CD8-positive, alpha-beta memory T cell (primary cell): ENCODE measurements at places on chromosomes 11 and 22. TPM values are rescaled to one million over a fixed set of nuclear protein-coding genes. Genes with fewer than 3 reads are reported as not detected.
A peak's percentile ranks its signal among the peaks of the same experiment; 100 is the strongest.

DNA sequence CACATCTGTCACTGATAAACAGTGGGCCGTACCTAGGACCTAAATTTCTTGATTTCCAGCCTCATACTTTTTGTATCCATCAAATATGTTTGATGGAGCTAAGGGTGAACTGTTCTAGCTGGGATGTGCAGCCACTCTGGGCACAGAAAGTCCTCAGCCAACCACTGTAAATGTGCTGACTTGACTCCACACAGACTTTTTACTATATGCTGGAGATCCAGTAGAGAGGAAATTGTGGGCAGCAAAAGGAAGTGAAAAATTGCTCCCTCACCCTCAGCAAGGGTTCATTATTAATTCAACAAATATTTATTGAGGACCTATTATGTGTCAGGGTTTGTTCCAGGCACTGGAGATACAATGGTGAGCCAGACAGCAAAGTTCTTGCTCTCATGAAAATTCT lies 54.2 kb upstream of the AMPD3 start:
- no peaks in the 10 kb centered on the region for H3K27me3 ChIP-seq

GRCh38 chr11:31804312-31805036 lies 6.6 kb downstream of the PAX6 start:
- peaks cover 18% of the 10 kb centered on the region for H3K4me1 ChIP-seq
- peak overlapping the region; percentile 0 for H3K4me3 ChIP-seq
- DNase-seq, result no peak
- no peaks in the 10 kb centered on the region for H3K36me3 ChIP-seq
- no peak overlapping the region for H3K27ac ChIP-seq

DNA sequence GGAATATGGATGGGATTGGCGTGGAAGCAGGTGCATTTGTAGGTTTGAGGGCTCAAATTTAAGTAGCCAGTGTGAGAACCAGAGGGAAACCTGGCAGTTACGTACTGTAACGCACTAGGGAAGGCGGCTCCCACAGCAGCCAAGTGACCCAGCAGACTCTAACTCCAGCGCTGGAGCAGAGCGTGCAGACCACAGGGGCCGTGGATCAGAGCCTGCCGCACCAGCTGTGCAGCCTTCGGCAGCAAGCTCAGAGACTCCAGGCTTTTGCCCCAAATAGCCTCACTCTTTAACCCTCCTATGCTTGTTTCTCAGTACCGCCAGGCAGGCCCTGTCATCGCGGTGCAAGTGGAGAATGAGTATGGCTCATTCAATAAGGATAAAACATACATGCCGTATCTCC lies 12.3 kb downstream of the GLB1L3 start:
- H3K27me3 ChIP-seq, result no peaks in the 10 kb centered on the region
- H3K4me1 ChIP-seq, result no peaks in the 10 kb centered on the region
- H3K4me3 ChIP-seq, result no peak overlapping the region
- no peak for DNase-seq

DNA sequence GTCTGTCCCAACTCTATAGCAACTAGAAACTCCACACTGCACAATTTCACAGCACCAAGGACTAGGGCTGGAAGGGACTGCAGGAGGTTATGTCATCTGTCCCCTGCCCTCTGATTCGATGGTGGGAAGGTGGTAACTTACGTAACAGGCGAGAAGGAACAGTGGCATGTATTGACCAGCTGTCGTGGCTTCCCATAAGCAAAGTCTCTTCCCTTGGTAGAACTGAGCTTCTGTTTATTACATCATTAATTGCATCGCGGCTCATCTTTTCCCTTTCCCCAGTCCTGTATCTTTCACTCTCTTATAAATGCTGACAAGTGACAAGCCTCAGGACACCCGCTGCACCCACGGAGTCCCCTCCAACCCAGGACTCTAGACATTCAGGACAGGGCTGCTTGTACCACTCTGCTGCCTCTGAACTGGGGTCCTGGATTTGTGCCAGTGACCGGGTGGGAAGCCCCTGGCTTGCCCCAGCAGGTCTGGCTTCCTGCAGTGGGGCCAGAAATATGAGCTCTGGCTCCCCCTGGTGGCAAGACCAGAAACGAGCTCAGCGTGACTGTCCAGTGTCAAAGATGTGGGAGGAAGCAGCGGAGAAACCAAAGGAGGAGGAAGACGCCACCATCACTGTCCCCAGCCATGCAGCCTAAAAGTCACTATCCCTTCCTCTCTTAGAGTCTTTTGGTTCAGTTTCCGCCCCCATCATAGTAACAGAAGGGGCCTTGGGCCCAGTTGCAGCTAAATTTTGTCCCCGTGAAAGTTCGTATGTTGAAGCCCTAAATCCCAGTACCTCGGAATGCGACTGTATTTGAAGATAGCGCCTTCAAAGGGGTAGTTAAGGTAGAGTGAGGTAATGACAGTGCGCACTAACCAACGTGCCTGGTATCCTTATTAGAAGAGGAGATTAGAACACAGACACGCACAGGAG lies 84.5 kb downstream of the ISX start:
- H3K36me3 ChIP-seq, result no peaks in the 10 kb centered on the region
- peaks cover 5% of the 10 kb centered on the region for H3K27me3 ChIP-seq
- no peaks in the 10 kb centered on the region for H3K4me1 ChIP-seq
- H3K4me3 ChIP-seq, result no peak overlapping the region

- H3K4me3 ChIP-seq, result no peak overlapping the region
- H3K27me3 ChIP-seq, result no peaks in the 10 kb centered on the region
- H3K27ac ChIP-seq, result no peak overlapping the region
- DNase-seq, result no peak
- peaks cover 22% of the 10 kb centered on the region for H3K36me3 ChIP-seq
- H3K4me1 ChIP-seq, result peaks cover 3% of the 10 kb centered on the region
Measured at GRCh38 chr11:67177399-67178281, 58.6 kb downstream of the KDM2A start.

DNA sequence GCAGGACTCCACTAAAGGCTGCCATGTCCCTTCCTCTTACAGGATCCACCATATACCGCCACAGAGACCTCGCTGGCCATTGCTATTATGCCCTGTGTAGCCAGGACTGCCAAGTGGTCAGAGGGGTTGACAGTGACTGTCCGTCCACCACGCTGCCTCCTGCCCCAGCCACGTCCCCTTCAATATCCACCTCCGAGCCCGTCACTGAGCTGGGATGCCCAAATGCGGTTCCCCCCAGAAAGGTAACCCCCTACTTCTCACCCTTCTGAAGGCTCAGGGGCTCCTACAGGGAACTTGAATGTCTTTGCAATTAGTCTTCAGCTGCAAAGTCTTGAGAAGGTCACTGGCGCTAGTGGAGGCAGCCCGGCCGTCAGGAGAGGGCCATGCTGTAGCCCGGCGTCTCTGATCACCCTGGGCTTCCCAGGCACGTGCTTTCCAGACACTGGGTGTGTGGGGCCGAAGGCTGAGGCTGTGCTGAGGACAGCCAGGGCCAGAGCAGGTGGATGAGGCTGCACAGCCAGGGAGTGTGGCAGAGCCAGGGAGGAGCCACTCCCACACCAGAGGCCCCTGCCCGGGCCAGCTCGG lies 30.0 kb upstream of the MUC5B start:
- no peak overlapping the region for H3K27ac ChIP-seq
- no peak overlapping the region for H3K4me3 ChIP-seq
- H3K27me3 ChIP-seq, result no peaks in the 10 kb centered on the region
- no peak for DNase-seq

- H3K36me3 ChIP-seq, result no peaks in the 10 kb centered on the region
- no peak for DNase-seq
- no peak overlapping the region for H3K4me3 ChIP-seq
Measured at GRCh38 chr11:45385844-45386243, 99.7 kb upstream of the SYT13 start.

The MUC2 gene
- not detected for total RNA-seq

The TBX10 gene
- not detected for total RNA-seq

The KCNC1 gene
- not detected for total RNA-seq
